ENCODE measurements at places on chromosomes 16 and 17.

DNA sequence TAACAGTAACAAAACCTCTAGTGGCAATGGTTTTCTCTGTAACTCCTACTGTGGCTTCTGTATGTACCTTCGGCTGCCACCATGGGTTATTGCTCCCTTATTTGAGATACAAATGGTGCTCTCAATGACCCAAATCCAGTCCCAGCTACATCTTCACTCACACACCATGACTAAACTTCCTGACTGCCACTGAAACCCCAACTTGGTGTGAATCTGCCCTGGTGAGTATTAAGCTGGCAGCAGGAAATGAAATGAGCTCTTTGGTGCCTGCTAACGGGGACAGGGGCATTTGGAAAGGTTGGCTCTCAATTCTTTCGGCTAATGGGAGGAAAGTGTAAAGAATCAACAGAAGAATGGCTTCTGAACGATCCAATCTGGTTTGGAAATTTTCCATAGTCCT is 7.5 kb upstream of the SLC35B1 start:
- DNase-seq, result peak; percentile 30

DNA sequence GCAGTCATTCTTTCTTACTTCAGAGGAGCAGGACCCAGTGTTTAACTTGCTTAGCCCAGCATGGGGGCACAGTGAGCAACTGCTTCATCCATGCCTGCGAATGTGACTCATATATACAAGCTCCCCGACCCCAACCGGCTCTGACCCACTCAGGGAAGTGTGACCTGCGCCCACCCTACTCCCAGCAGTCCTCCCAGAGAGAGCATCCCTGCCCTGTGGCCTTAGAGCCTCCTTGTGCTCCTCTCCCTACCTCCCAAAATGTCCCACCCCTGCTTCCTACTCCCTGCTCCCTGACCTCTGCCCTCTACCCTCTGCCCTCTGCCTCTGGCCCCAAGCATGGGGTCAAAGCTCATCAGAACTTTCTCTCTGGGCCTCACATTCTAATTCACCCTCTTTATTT is 46.9 kb upstream of the DLX4 start:
- DNase-seq, result no peak

- DNase-seq, result no peak
Measured at GRCh38 chr16:85421338-85422195, 191.6 kb upstream of the GSE1 start.

DNA sequence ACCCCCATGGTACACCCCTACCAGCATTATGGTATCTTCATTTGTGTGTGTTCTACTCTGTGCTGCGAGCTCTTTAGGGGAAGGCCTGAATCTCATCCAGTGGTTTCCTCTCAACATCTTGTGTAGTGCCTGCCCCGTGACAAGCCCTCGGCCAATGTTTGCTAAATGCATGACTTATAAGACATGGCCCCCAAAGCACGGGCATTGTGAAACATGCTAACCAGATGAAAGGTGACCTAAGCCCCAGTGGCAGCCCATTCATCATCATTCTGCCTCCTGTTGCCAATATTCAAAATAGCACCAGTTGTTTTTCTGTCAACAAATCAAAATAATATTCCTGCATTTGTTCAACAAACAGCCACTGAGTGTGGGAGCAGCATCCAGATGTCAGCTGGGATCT is 108.8 kb upstream of the HSBP1 start:
- DNase-seq, result no peak

DNA sequence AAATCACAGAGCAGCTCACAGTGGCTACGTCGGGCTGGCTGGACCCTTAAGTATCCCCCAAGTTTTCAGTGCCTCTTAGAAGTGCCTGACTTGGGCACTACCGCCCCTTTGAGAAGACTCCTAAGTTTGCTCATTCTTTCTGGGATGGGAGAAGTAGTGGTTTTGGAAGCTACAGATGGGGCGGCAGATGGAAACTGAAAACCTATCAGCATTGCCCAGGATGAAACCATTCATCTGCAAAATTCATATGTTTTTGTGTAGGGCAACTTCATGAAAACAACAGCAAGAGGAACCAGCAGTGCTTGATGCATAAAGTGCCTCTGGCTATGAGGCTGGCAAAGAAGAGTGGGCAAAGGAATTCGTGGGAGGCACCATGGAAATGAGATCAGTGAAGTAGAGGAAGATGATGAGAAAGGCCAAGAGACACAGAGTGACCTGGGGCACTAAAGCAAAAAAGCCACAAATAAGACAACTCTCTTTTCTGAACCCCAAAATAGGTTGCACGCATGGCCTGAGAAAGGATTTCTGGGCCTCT is 277.1 kb downstream of the XYLT1 start:
- no peak for DNase-seq

- DNase-seq, result no peak
Measured at GRCh38 chr17:58010067-58010799, 3.2 kb upstream of the SRSF1 start.

- DNase-seq, result no peak
Measured at GRCh38 chr17:13698832-13699231, 97.1 kb upstream of the HS3ST3A1 start.

DNA sequence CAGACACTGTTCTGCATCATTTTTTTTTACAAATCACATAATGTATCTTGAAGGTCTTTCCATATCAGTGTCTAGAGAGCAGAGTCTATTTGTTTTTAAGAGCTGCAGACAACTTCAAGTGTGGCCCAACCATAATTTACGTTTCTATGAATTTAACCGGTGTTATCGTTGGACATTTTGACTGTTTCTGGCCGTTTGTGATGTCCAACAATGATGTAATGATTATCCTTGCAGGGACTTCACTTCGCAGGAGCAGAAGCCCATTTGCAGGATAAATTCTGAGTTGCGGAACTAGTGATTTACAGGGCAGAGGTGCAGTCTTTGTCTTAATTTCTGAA is 26.9 kb upstream of the HLF start:
- no peak for DNase-seq

GRCh38 chr17:79612468-79613194 is 1.8 kb upstream of the RBFOX3 start:
- peak; percentile 14 for DNase-seq

- peak; percentile 12 for DNase-seq
Measured at GRCh38 chr17:42403150-42403549, 14.9 kb upstream of the STAT3 start.

DNA sequence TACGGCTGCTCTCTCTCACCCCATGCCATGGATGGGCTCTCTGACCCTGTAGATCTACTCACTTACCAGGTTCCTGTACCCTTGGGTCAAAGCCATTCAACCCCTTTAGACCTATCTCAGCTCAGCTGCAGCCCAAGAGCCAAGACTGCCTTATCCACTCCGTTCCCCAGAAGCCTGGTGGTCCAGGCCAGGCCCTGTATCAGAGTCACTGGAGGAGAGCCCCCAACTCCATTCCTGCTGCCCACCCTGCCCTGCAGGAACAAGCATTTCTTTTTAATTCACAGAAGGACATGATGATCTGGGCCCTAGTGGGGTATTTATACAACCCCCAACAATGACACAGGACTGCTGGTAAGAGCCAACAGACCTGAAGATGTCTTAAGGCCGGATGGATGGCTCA is 76.8 kb downstream of the AIPL1 start:
- no peak for DNase-seq

DNA sequence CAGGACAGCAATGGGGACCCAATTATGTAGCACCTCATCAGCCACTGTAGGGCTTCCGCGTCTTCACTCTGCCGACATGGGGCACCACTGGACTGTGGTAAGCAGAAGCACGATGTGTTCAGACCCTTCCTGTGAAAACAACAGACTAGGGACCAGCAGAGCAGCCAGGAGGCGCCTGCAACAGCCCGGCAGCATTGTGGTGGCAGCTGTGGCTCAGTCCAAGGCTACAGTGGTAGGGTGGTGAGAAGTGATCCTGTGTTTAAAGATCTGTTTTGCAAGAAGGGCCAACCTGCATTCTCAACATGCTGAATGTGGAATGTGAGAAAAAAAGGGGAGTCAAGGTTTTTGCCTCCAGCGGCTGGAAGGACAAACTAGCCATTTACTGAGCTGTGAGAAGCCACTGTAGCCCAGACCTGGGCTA is 80.8 kb downstream of the GAS7 start:
- no peak for DNase-seq

DNA sequence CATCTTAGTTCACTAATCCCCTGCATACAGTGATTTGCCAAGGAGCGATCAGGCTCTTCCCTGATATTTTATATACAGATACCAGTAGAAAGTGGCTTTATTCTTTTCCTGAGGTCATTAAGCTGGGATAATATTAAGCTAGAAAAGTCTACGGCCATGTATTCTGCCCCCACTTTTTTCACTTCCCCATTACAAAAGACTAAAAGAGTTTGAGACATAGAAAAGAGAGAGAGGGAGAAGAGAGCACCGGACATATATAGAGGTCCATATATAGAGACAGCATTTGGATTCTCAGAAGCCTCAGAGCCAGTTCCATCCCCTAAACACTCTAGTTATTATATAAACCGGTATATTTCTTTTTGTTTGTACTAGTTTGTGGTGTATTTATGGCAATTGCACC is 166.5 kb upstream of the ANKFN1 start:
- DNase-seq, result no peak

DNA sequence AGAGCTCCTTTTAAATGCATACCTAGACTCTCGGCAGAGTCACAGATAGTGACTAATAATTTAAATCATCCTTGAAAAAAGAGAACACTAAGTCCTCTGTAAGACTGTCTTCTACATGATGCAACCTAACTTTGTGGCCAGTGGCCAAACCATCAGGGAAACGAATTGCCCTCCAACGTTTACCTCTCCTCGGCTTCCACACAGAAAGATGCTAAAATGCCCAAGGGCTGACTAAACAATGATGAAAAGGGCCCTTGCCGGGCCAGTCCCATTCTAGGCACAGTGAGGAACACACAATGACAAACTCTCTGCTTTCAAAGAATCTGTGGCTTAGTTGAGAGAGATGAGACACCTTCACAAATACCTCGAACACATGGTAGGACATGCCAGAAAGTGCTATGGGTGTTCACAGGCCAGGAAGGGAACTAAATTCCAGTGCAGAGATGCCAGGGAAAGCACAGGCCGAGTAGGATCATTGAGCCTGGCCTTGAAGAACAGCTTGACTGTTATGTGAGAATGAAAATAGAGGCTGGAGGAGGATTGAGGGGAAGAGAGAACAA is 35.3 kb upstream of the PITPNM3 start:
- DNase-seq, result no peak

DNA sequence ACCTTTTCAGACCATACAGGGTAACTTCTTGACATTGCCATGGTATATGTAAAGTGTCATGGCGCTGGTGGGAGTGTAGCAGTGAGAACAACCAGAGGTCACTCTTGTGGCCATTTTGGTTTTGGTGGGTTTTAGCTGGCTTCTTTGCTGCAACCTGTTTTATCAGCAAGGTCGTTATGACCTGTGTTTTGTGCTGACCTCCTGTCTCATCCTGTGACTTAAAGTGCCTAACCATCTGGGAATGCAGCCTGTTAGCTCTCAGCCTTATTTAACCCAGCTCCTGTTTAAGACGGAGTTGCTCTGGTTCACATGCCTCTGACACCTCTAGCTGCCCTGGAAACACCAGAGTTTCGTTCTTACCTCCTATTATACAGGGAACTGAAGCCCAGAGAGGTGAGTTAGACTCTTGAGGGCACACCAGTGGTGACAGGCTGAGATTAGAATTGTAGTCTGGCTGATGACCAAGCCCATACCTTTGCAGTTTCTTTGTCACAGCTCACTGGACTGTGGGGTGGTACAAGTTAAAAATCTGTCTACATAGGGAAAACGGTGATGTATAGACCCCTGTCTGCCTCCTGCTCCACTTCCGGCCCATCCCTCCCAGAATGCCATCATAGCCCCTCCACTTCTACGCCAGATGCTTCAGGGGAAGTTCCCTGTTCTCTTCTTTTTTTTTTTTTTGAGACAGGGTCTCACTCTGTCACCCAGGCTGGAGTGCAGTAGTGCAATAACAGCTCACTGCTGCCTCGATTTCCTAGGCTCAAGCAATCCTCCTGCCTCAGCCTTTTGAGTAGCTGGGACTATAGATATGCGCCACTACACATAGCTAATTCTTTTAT is 21.0 kb downstream of the KSR1 start:
- DNase-seq, result no peak

- DNase-seq, result no peak
Measured at GRCh38 chr17:34177642-34178041, 77.4 kb upstream of the CCL2 start.

DNA sequence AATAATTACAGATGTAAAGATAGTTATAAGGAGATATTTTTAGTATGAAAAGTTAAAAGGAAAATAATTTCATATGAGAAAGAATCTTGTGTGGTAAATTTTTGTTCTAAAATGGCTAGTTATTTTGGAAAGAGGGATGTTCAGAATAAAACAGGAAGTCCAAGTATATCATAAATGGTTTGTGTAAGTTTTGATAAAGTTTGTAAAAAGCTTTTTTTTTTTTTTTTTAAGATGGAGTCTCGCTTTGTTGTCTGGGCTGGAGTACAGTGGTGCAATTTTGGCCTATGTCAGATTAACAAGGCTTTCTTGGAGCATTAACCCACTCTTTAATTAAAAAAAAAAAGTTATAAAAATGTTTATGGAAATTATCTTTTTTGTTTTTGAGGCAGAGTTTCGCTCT is 8.2 kb upstream of the CDK10 start:
- no peak for DNase-seq

DNA sequence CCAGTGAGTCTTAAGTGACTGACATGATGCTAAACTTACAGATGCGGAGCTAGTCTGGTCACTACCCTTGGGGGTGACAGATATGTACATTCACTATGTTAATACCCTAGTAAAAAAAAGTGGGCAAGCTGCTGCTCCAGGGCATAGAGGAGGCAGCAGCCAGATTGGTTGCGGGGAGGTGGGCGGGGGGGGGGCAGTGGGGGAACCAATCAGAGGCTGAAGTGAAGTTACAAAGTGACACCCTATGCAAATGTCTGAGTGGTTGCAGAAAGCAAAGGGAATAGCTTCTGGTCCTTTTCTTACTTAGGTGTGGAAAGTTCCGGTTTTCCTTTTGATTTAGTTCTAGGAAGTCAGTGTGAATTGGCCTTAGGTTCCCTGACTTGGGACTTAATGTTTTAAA is 12.1 kb downstream of the NDEL1 start:
- DNase-seq, result no peak

DNA sequence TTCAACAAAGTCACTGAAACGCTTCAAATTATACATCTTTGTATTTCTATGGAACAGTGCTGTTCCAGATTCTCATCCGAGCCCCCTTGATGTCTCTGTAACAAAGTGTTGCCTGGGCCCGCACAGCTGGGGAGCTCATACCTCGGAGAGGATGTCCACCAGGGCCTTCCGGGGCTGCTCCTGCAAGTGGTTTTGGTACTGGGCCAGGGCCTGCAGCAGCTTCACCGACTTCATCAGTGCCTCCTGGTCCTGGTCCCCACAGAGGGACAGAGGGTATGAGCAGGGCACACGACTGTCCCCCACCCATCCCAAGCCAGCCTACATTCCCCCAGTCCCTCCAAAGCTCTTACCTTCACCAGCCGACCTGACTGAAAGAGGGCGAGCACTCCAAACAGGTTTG is 1.5 kb downstream of the MYBBP1A start:
- DNase-seq, result no peak
